H9 (cell line): ENCODE measurements at places on chromosomes 11 and 22.

- DNase-seq: peak; percentile 93
These were observed 69.0 kb upstream of the SYT13 start for GRCh38 chr11:45354976-45355705.

DNA sequence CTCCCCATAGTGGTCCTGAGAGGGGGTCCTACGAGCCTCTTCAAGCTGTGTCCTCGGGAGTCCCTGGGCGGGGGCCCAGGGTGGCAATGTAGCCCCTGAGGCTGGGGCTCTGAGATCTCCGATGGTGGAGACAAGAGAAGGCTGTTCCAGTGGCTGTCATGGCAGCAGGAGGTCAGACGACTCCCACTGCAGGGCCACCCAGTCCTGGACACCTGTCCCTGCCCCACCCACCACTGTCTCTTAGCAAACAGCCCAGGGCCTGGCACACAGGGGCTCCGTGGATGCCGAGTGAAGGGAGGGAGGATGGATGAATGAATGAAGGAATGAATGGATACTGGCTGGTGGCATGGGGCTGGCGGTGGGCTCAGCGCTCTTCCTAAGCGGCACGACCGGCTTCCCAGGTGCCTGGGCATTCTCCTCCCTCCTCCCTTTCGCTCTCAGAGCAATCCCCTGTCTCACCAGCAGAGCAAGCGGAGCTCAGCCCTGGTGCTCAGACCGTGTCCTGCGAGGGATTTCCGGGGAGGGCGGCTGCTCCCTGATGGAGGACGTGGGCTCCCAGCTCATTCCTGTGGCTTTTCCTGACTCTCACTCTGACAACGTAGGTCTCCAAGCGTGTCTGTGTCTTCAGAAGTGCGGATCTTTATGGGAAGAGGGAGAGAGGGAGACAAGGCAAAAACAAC lies 1272.6 kb downstream of the BRD1 start:
- DNase-seq: peak; percentile 68

DNA sequence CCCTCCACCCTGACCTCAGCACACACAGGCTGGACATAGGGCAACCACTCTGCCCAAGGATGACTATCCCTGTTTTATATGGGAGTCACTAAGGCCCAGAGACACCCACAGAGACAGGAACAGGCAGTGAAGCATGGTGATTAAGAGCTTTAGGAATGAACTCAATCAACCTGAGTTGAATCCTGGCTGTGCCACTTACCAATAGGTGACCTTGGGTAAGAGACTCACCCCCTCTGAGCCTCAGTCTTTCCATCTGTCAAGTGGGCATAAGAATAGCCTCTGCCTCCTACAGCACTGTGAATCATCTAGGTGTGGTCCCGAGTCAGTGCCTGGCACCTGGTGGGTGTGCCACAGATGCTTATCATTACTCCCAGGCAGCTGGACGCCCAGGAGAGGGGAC lies 6.8 kb downstream of the CRYBB1 start:
- DNase-seq: no peak

DNA sequence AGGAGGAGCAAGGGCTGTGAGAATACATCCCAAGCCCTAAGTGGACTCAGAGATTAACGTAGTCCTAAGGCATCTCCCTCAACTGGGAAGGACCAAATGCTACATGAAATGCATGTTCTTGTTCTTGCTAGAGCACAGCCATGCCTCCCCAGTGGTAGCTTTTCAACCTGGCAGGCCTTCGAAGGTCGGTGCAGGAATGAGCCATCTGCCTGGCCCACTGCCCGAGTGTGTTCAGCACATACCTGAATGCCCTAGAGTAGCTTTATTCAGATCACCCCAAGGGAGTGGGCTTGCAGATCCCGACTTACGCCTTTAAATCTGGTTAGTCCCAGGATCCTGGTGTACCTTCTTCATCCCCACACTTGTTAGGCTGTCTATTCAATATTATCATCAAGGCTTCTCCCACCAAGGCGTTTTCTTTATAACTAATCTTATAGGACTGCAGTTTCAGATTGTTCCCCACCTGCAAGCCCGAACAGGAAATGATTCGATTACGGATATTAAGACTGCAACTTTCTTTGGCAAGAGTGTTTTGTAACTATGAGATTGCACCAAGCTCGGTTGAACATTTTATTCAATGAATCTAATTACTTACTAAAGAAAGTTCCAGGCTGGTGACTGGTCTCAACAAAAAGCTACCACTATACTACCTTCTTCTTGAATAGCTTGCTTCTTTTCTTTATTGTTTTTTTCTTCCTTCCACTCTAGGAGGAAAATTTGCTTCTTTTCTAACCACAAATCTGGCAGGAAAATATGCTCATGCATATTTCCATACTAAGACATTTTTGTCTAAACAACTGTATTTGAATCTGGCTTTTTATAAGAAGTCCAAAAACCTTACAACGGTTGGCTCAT lies 115.6 kb downstream of the SGSM3 start:
- no peak for DNase-seq

DNA sequence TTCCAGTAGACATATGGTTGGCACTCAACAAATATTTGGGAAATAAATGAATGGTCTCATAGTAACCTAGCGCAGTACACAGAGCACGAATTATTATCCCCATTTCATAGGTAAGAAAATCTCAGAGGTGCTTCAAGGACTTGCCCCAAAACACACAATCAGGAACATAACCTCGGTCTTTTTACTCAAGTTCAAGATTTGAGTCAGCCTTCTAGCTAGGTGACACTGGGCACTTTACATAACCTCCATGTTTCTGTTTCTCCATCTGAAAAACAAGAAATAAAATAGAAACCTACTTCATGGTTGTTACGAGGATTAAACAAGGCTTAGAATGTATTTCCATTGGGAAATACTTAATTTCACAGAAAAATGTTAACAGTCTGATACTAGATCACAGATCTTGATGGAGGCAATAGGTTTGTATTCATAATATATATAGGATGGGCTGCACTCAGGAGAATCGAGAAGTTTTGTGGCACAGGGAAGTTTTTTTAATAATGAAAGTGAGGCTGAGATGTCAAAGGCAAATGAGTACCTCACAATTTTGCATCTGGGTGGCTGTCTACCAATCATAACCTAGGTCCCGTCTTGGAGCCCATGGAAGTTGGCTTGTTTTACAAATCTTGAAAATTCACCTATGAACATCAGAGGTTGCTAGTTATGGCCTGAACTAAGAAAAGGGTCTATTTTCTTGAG lies 147.4 kb upstream of the ZC3H12C start:
- DNase-seq: no peak

GRCh38 chr11:122676638-122677037 lies 21.1 kb downstream of the UBASH3B start:
- no peak for DNase-seq

DNA sequence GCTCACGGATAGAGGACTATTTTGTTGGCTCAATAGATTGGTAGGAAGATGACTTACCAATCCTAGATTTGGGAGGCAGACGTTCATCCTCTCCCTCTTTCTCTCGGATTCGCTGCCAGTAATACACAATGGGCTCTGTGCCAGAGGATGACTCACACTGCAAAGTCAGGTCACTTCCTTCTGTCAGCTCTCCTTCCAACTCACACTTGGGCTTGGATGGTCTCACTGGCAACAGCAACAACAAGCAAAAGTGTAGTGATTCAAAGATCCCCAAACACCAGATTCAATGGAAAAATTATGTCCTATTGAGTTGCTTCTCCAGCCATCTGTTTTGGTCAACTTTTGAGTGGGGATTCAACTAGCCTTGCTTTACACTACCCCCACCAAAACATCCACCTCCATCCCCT lies 21.7 kb upstream of the HSPA8 start:
- no peak for DNase-seq

DNA sequence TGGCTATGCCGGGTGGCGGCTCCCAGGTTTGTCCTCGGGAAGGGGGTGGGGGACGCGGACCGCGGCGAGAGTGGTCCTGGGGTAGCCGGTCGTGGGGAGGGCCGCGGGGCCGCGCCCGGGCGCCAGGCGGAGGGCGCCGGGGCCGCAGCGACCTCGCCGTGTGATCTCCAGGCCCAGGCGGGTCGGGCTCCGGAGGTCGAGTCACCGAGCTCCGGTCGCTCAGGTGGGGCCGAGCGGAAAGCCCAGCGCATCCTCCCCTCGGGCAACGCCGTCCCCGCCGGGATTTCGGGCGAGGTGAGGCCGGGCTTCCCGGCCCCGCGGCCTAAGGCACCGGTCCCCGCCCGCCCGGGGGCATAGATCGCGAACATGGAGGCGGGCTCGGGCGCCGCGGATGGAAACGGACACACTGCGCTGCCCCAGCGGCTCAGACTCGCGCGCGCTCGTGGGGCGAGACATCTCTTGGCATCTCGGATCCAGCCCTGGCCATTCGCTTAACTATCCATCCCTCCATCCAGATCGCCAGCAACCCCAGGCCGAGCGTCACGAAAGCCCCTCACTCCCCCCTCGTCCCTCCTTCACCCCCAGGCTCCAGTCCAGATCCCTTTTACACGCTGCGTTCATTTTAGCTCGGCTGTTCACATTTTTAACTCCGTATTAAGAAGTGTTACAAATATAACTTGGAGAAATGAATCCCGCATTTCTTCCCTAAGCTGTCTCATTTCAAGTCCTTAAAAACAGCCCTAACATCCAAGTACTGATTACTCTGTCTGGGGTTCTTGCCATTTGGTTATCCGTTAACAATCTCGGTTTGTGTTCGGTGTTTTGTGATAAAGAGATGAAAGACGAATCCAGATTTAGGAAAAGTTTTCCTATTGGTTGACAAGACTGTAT lies 460 bp downstream of the ZC3H12C start:
- DNase-seq: peak; percentile 40

DNA sequence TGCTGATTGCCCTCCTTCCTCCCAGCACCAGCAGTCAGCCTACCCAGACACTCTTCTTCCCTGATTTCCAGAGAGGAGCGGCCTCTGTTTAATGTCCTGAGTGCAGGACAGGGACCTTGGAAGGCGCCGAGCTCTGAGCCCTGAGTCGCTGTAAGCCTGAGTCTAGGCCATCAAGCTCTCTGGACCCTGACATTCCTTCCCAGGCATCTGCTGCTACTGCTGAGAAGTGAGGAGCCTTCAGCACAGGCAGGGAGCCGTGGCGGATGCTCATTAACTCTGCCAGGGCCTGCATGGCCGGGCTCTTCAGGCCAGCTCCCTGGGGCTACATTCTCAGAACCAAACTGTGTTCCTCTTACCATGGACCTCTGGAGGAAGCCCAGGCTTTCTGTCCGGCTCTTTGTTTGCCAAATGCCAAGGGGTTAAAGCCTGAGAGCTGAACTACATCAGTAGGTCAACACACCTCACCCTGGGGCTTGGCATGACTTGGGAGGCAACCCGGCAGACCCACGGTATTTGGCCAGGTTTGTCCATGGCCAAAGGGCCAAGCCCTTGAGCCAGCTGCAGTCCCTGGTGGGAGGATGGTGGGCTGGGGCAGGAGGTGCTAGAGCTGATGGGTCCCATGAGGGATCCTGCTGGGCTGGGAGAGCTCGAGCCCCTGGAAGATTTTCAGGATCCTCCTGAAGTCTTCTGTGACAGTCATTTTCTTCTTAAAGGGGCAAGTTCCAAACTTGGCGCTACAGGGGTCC lies 721.4 kb downstream of the BRD1 start:
- DNase-seq: no peak

DNA sequence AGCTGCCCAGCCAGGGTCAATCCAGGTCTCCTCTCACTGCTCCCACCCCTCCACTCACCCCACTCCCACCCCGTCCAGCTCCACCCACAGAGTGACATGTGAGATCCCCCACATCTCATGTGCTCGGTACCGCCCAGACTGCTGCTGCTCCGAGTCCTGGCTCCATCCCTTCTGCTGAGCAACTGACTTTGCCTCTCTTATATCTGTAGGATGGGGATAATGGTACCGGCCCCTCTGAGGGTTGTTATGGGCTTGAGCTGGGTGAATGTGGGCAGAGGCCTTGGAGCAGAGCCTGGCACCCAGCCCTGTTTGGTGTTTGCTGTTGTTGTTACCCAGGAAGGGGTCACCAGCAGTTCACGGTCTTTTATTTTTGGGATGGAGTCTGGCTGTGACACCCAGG lies 77.0 kb downstream of the ST3GAL4 start:
- DNase-seq: no peak

DNA sequence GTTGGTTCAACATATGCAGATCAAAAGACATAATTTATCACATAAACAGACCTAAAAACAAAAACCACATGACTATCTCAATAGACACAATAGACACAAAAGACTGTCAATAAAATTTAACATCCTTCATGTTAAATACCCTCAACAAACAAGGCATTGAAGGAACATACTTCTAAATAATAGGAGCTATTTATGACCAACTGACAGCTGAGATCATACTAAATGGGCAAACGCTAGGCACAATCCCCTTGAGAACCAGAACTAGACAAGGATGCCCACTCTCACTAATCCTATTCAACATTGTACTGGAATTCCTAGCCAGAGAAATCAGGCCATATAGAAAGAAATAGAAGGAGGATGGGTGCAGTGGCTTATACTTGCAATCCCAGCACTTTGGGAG lies 50.3 kb upstream of the GLYAT start:
- no peak for DNase-seq

GRCh38 chr11:75077316-75077715 lies 19.4 kb downstream of the OR2AT4 start:
- DNase-seq: no peak

GRCh38 chr11:65036931-65037330 lies 4.1 kb upstream of the SAC3D1 start:
- no peak for DNase-seq

- no peak for DNase-seq
These were observed 18.3 kb upstream of the ZNRF3 start for GRCh38 chr22:28864878-28865596.

DNA sequence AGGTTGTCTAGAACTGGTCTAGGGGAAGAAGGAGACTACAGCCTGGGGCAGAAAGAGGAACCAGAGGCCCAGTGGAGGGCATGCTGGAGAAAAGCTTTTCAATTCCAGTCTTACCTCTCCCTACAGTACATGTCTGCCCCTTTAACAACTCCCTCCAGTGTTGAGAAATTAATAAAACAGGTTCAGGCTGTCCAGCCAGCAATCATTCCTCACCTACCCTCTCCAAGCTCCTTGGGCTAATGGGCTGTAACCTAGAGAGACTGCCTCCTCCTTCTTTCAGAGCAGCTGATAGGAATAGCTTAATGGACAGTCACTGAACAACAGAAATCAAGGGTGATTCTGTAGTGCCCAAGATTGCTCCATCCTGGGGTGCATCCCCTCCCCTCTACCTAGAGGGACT lies 8.8 kb downstream of the SLC35F2 start:
- no peak for DNase-seq

DNA sequence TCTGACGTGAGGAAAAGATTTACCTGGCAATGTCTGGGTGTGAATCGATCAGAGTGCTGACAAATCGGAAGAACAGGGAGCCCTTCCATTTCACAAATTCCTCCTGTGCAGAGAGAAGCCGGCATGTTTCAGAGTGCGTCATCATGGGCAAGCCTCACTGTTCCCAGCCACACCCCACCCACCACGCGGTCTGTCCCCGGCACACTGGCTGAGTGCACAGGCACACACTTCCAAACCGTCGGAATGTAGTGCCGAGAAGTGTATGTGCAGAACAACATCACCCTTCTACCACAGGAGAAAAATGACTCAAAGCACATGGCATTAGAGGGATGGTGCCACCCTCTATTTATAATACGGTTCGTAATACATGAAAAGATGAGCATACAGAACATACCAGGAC lies 47.5 kb downstream of the NCAPD3 start:
- DNase-seq: no peak
